Skeletal muscle tissue (tissue), 5 donors: ENCODE measurements at places on chromosomes 7 and 10. TPM values are rescaled to one million over a fixed set of nuclear protein-coding genes. Genes with fewer than 3 reads are reported as not detected.

The GPR158 gene
- total RNA-seq = 0.52 TPM

The POM121C gene
- total RNA-seq = 9.4 TPM

The SPDYE1 gene
- total RNA-seq = not detected

The GRID2IP gene
- total RNA-seq = not detected

The KLLN gene
- under 0.01 TPM for total RNA-seq

The ZPBP gene
- total RNA-seq = not detected
